ENCODE measurements at places on chromosomes 5 and 9. TPM values are rescaled to one million over a fixed set of nuclear protein-coding genes. Genes with fewer than 3 reads are reported as not detected.

DNA sequence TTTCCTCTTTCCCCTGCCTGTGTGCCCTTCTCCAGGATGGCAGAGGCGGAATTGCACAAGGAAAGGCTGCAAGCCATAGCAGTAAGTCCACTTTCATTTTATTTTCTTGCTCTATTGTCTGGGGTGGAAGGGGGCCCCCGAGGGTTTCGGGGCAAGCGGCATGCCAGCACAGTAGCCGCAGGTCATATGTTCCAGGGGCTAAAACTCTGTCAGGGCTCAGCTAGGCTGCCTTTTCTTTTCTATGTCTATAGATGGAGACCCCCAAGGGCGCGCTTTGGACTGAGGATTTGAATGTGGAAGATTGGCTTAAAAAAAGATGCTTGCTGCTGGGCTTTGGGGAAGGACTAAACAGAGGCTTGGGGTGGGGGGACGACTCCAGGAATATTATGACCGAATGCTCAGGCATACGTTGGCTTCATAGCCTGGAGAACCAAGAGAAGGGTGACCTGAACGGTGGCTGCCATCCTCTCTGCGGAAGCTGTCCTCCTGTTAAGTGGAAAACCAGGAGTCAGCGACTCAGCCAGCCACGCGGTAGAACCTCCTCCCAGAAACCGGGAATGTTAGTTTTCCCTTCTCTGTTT, 545 bp downstream of the PALM2AKAP2 start:
- no peak for DNase-seq

Gene TSSK1B
- total RNA-seq, result 0.06 TPM

Gene GPR21
- not detected for total RNA-seq

DNA sequence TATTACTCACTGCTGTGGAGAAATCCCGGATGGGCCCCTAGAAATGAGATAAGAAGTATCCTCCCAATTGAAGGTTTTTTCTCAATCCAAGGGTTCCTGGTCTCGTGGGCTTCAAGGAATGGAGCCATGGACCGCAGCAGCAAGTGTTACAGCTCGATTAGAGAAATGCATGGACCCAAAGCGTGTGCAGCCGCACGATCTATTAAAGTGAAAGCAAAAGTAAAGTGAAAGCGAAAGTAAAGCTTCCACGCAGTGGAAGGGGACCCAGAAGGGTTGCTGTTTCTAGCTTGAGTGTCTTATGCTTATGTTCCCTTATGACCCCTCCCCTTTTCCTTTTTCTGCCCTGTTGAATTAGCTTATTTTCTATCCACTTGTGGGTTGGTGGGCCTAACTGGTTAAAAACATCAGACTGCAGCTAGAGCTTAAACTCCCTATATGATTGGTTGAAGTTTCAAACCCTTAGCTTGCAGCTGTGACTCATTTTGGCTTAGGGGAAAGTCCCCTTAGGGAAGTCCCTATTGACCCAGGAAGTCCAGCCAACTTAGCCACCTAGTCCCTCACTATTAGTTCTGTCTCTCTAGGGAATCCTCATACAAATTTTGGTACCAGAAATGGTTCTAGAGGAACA, 1111.8 kb downstream of the TAF11L14 start:
- DNase-seq, result no peak

- no peak for DNase-seq
Observed at GRCh38 chr5:102307232-102307631, 11.1 kb upstream of the SLCO4C1 start.

- DNase-seq, result no peak
Observed at GRCh38 chr5:22889720-22890119, 36.6 kb upstream of the CDH12 start.

Gene NDUFS6
- 13.9 TPM for total RNA-seq

Gene PTRH1
- total RNA-seq, result 5.9 TPM

GRCh38 chr5:55096182-55096581, 6.3 kb upstream of the GZMA start:
- no peak for DNase-seq

DNA sequence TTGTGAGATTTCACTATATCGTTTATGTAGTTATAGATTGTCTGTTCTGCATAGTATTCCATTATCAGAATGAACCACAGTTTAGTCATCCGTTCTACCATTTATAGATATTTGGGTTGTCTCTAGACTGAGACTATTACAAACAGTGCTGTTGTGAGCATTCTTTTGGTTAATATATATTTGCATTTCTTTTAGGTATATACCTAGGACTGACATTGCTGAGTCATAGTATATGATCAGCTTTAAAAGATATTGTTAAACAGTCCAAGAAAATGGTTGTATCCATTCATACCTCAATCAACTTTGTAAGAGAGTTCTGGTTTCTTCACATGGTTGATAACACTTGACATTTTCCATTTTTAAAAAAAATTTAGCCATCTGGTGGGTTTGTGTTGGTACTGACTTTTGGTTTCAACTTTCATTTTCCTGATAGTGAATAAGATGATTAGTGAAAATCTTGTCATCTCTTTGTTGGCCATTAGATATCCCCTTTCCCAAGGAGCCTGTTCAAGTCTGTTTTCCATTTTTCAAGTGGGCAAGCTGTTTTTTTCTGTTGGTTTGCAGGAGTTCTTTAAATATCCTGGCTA, 22.9 kb upstream of the ADAM19 start:
- DNase-seq, result no peak

- no peak for DNase-seq
Observed at GRCh38 chr9:80871596-80871995, 817.8 kb downstream of the TLE1 start.

DNA sequence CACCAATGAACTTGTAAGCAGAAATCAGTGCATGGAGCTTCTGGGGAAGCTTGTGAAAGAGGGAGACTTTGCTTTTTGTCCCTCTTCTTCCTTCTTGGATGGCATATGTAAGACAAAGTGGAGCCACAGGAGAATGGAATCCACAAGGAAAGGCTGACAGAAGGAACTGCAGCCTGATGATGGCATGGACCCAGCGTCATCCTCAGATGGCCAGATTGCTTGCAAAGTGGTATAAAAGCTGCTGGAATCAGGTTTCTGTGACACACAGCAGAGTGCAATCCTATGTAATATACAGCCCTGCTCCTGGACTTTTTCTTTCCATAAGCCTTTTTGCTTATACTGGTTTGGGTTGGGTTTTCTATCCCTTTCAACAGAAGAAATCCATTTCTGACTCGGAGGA, 31.4 kb upstream of the SPARC start:
- no peak for DNase-seq

Gene INSL4
- not detected for total RNA-seq

Gene FAM120AOS
- 22.5 TPM for total RNA-seq

DNA sequence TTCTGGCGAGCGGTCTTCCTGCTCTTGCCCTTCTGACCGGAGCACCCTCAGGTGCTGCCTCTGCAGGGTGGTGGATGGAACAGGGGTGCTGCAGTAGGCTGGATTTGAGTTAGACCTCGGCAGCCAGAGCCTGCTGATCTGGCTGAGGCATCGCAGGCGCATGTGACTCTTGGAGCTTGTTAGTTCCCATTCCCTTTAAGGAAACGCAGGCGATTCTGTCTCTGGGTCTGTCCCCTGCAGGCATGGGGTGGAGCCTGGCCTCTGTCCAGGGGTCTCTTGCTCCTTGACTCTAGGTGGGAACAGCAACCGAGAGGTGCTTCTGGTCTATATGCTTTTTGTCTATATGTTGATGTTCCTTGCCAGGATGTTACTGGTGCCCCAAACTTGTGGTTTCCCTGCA, 3.1 kb downstream of the WNK2 start:
- DNase-seq, result no peak

- no peak for DNase-seq
Observed at GRCh38 chr5:125559296-125559695, 812.9 kb upstream of the ZNF608 start.

GRCh38 chr9:19049917-19050636, 850 bp downstream of the RRAGA start:
- no peak for DNase-seq

Measured in pancreas (tissue), 10 donors.